CD4-positive, alpha-beta T cell treated with Interferon alpha-2 for 1 hour (primary cell): ENCODE measurements at places on chromosomes 12 and 14.

DNA sequence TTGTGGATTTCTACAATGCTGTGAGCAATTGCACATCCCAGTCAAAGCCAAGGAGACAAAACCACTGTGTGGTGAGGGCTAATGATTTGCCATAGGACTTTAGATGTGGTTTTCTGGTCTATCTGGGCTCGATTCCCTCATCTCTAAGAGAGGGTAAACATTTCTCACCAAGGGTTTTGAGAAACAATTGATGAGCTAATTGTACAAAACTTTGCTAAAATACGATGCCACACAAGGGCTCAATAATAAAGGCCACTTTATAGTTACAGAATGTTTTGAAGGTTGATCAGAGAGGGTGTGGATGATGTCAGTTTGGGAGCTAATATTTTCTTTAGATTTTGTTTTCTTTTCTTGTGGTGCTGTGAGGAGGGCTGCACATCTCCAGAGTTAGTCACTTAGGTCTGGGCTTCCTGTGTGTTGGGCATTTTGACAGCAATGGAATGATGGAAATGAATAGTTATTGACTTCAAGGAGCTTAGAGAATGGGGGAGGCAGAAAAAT lies 60.8 kb upstream of the SLC38A4 start:
- DNase-seq = no peak

DNA sequence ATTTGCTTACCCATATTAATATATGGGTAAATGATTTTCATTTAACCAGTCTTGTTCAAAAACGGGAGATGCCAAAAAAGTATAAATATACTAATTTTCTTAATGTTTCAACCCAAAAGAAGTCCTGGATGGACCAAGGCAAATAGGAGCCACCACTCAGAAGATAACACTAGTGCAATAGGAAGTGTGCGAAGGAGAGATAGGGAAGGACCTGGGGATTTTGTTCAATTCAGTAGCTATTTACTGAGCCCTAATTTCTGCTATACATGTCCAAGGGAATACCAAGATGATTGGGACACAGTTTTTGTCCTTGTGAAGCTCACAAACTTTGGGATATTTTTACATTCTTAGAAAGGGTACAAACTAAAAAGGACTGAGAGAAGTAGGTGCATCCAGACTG lies 1.5 kb downstream of the CMAS start:
- DNase-seq = no peak

GRCh38 chr12:6407236-6407954 lies 23.4 kb downstream of the LTBR start:
- no peak for DNase-seq

- no peak for DNase-seq
These were observed 118.7 kb upstream of the MDM1 start for GRCh38 chr12:68450947-68451260.

DNA sequence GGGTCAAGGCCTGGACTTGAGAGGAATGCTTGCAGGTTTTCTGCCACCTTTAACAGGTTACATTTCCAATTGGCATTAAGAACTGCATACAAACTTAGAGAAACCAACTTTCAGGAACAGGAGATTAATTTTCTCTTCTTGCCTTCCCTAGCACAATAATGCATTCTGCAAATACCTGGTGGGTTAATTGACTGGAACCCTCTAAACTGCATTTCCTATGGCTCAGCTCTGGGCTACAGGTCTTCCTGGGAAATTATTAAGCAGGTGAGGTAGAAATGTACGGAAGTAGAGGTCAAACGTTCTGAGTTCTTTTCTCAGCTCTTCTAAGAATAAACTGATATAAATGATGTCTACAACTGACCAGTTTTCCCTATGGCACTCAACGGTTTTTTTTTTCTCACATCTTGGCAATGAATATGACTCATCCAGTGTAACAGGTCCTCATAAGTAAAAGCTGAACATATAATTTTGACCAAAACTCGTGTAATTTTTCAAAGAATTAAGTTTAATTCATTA lies 144.9 kb upstream of the PELI2 start:
- DNase-seq = no peak

DNA sequence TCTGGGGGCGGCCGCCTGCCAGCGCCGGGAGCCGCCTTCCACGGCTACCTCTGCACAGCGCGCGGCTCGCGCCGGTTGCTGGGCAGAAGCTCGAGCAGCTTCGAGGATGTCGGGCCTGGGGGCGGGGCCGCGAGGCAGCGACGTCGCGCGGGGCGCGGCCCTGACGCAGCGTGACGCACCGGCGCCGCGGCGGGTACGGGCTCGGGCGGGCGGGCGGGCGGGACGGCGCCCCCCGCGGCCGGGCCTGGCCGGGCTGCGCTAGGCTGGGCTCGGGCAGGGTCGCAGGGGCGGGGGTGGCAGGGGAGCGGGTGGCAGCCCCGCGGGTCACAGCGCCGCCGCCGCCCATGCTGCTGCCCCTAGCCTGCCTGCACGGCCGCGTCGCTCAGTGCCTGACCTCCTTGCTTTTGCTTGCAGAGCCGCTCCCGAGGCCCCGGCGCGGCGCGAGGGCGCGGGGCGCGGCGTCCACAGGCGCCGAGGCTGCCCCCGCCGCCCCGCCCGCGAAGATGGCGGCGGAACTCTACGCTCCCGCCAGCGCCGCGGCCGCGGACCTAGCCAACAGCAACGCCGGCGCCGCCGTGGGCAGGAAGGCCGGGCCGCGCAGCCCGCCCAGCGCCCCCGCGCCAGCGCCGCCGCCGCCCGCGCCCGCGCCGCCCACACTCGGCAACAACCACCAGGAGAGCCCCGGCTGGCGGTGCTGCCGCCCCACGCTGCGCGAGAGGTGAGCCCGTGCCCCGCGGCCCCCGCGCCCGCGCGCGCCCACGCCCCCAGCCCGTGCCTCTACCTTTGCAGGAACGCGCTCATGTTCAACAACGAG lies at the start of gene BTBD6:
Gene BTBD6, plus strand, starts transcription at position 166 of the 814 bp plus-strand sequence. Its CDS starts 179 bp downstream, at position 345.
- DNase-seq = peak; percentile 88
